ENCODE measurements at places on chromosomes 11 and 22. TPM values are rescaled to one million over a fixed set of nuclear protein-coding genes. Genes with fewer than 3 reads are reported as not detected.
A peak's percentile ranks its signal among the peaks of the same experiment; 100 is the strongest.

SEPTIN3 gene
- under 0.01 TPM for total RNA-seq

GRCh38 chr11:26753723-26754504 is 32.1 kb upstream of the SLC5A12 start:
- peak; percentile 48 for DNase-seq

- DNase-seq: no peak
These were observed 779.1 kb downstream of the BRD1 start for GRCh38 chr22:49048591-49048990.

- peak; percentile 28 for DNase-seq
These were observed 291.8 kb downstream of the MIAT start for GRCh38 chr22:26949193-26949592.

Measured in lung microvascular endothelial cell (primary cell).